ENCODE measurements at places on chromosomes 5 and 9. TPM values are rescaled to one million over a fixed set of nuclear protein-coding genes. Genes with fewer than 3 reads are reported as not detected.

STKLD1 gene
- 0.73 TPM for total RNA-seq

SLC36A2 gene
- not detected for total RNA-seq

BAAT gene
- total RNA-seq = 0.56 TPM

ACTBL2 gene
- 0.05 TPM for total RNA-seq

SHISAL2B gene
- total RNA-seq = not detected

GARIN3 gene
- total RNA-seq = not detected

TAF1L gene
- not detected for total RNA-seq

SLC34A1 gene
- total RNA-seq = not detected

ENTPD8 gene
- 0.14 TPM for total RNA-seq

DNAH5 gene
- total RNA-seq = 2.0 TPM

KLHL3 gene
- 0.07 TPM for total RNA-seq

PCDHGA2 gene
- total RNA-seq = 0.46 TPM

RNF208 gene
- 1.8 TPM for total RNA-seq

BRINP1 gene
- total RNA-seq = 0.14 TPM

PHYHD1 gene
- 0.38 TPM for total RNA-seq

SNCAIP gene
- not detected for total RNA-seq

PCSK1 gene
- 0.16 TPM for total RNA-seq

C7 gene
- total RNA-seq = not detected

PALM2AKAP2 gene
- 0.51 TPM for total RNA-seq

CPLANE1 gene
- total RNA-seq = 4.0 TPM

GPX8 gene
- total RNA-seq = 34.5 TPM

PDE6A gene
- total RNA-seq = 0.30 TPM

OBP2A gene
- total RNA-seq = not detected

BRD3 gene
- total RNA-seq = 21.7 TPM

SOX30 gene
- not detected for total RNA-seq

FOXD4L3 gene
- not detected for total RNA-seq

LCP2 gene
- not detected for total RNA-seq

C5orf52 gene
- total RNA-seq = not detected

IFNA14 gene
- not detected for total RNA-seq

PCDHGB4 gene
- 0.50 TPM for total RNA-seq

MEIKIN gene
- not detected for total RNA-seq

PCDHB16 gene
- total RNA-seq = 0.05 TPM

PCDHGA11 gene
- total RNA-seq = not detected

ANKRD31 gene
- total RNA-seq = 0.06 TPM

FBP1 gene
- total RNA-seq = not detected

RRAGA gene
- 119 TPM for total RNA-seq

PCDHAC2 gene
- total RNA-seq = 4.2 TPM

FRMD3 gene
- 6.4 TPM for total RNA-seq

CCL19 gene
- total RNA-seq = not detected

GLRA1 gene
- total RNA-seq = not detected

TXNDC8 gene
- not detected for total RNA-seq

OR1J2 gene
- total RNA-seq = not detected

NMUR2 gene
- 0.22 TPM for total RNA-seq

FER gene
- total RNA-seq = 6.3 TPM

PAM gene
- total RNA-seq = 23.6 TPM

SEMA5A gene
- not detected for total RNA-seq

SLC1A3 gene
- 0.08 TPM for total RNA-seq
